ENCODE measurements at places on chromosomes 4 and X.

- DNase-seq: no peak
These were observed 44.7 kb downstream of the ANXA3 start for GRCh38 chr4:78596111-78596742.

- no peak for DNase-seq
These were observed 28.9 kb upstream of the GPC4 start for GRCh38 chrX:133444196-133444595.

GRCh38 chr4:123418351-123418931, 21.8 kb downstream of the SPRY1 start:
- DNase-seq: no peak

DNA sequence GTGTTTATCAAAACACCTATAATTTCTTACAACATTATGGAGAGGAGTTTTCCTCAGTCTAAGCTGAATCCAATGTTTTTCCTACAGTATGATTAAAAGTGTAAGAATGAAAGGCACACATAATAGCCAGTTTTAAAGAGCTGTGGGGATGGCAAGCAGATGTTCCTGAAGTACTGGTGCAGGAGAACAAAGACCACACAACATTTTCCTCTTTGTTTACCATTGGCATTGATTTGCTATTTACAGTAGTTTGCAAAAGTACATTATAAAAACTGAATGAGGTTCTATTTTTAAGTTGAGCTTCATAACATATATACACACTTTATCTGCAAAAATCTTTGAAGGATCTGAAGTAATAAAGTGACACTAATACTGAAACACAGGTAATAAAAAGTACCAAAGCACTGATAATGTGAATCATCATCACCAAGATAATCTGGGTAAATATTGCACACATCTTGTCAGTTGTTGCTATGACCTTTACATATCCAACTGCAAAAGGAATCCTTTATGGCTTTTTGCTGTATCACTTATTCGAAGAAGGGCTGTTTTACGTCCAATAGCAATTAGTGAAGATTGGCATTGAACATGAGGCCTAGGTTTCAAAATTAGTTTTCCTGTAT, 22.5 kb downstream of the TCEAL1 start:
- no peak for DNase-seq

DNA sequence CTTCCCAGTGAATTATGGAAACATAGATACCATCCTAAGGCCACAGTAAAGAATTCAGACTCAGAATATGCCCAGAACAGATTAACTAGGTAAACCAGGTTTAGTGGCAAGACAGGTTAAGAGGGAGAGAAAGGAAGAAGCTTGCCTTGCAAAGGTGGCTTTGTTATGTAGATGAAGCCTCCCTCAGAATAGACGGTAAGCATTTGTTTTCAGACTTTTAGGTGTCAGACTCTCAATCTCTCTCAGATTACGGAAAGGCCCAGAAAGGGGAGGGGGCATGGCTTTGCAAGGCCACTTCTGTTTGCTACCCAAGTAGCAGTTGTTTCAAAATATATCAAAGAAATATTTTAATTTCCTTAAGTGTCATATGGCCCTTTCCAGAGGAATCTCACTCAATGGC, 457.1 kb upstream of the BOD1L1 start:
- DNase-seq: no peak

DNA sequence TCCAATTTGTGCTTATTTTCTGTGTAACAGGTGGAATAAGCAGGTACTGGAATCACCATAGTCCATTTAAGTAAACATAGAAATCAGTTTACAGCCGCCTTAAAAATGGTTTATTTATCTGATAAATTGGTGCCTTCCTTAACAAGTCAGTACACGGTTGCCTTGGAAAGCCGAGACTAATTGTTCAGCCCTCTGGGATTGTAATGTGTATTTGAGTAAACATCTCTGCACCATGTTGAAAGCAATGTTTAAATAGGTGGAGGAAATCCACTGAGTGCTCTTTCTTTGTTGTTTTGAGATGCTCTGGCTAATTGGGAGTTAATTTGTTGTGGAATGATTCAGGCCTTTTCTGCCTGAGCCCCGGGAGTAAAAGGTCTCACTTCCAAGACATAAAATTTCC, 45.7 kb upstream of the ADRA2C start:
- DNase-seq: no peak

GRCh38 chr4:11412211-11412610, 16.5 kb downstream of the HS3ST1 start:
- no peak for DNase-seq

DNA sequence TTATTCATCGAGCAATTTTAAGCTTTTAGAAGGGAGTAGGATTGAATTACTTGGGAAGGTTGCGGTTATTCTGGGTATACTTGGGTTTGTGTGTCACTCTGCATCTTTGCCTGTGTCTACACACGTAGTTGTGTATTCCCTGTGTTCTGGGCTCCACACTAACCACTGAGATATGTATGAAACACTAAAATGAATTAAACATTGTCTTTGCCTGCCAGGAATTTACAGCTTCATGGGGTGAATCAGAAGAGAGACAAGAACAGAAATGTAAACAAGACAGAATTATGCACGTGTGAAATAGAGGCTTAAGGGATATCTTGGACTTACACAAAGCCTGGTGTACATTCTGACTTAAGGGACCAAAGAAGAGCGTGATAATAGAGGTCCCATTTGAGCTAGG, 228.5 kb downstream of the AFF2 start:
- DNase-seq: no peak

GRCh38 chrX:40358994-40359393, 221.8 kb upstream of the ATP6AP2 start:
- no peak for DNase-seq

GRCh38 chr4:149065753-149066152, 623.5 kb upstream of the NR3C2 start:
- DNase-seq: no peak

DNA sequence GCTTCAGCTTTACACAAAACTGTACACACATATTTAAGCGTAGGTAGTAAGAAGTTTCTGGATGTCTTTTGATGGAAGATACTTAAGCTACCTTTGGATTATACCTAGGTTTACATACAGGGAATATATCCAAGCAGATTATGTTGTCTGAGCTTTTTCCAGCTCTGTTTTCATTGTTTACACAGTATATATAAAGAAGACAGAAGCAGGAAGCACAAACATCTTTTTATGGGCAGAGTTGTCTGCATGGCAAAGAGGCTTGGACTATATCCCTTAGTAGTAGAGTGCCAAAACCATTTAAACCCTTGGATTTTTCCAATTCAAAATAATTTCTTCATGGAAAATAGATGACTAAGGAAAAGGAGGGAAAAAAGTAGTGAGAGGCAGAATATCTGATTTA, 329.4 kb upstream of the AGA start:
- DNase-seq: no peak

GRCh38 chr4:2994917-2995316, 31.5 kb downstream of the GRK4 start:
- DNase-seq: no peak

All from naive thymus-derived CD8-positive, alpha-beta T cell (primary cell).